ENCODE measurements at places on chromosomes 11 and 22. TPM values are rescaled to one million over a fixed set of nuclear protein-coding genes. Genes with fewer than 3 reads are reported as not detected.

The OR2D2 gene
- not detected for total RNA-seq

The TPBGL gene
- total RNA-seq: not detected

The SLC15A3 gene
- total RNA-seq: 5.8 TPM

The KCNJ11 gene
- total RNA-seq: 1.3 TPM

The SYT13 gene
- not detected for total RNA-seq

The SCN2B gene
- total RNA-seq: not detected

The KRTAP5-11 gene
- total RNA-seq: not detected

The SYT7 gene
- not detected for total RNA-seq

The LMO2 gene
- not detected for total RNA-seq

The USP2 gene
- total RNA-seq: 0.57 TPM

The GNAZ gene
- 1.8 TPM for total RNA-seq

The JHY gene
- 0.98 TPM for total RNA-seq

The TMPRSS4 gene
- total RNA-seq: not detected

The NUCB2 gene
- 67.7 TPM for total RNA-seq

The OR51B4 gene
- not detected for total RNA-seq

The GVQW3 gene
- total RNA-seq: 1.7 TPM

The BLID gene
- total RNA-seq: not detected

The NOX4 gene
- not detected for total RNA-seq

The DEFB131B gene
- not detected for total RNA-seq

The DNAJB7 gene
- total RNA-seq: not detected

The APOA1 gene
- not detected for total RNA-seq

The AQP11 gene
- 0.24 TPM for total RNA-seq

The SPI1 gene
- not detected for total RNA-seq
